Activated T-helper 2 cell treated with anti-CD3 and anti-CD28 coated beads, Interferon-gamma antibody, Interleukin-2, Interleukin-4, amounts not matched to agents 10 μg/mL and 5 μg/mL and 100 μg/mL, durations not matched to agents 14 hours and 24 hours and 36 hours (primary cell): ENCODE measurements at places on chromosomes 5 and 9. TPM values are rescaled to one million over a fixed set of nuclear protein-coding genes. Genes with fewer than 3 reads are reported as not detected.

GRCh38 chr9:114743446-114743845 lies 61.5 kb upstream of the TEX48 start:
- no peaks in the 10 kb centered on the region for H3K27me3 ChIP-seq
- H3K4me1 ChIP-seq = peaks cover 24% of the 10 kb centered on the region

The RPL12 gene
- 1,311 and 1,325 TPM in 2 replicates for total RNA-seq

The OR5C1 gene
- total RNA-seq = not detected in 2 replicates

GRCh38 chr5:83026930-83027687 lies 50.1 kb downstream of the TMEM167A start:
- peaks cover 2% of the 10 kb centered on the region for H3K4me1 ChIP-seq
- DNase-seq = no peak
- H3K27ac ChIP-seq = no peak overlapping the region

- H3K4me1 ChIP-seq = no peaks in the 10 kb centered on the region
- DNase-seq = no peak
- peaks cover 3% of the 10 kb centered on the region for H3K27me3 ChIP-seq
- H3K27ac ChIP-seq = no peak overlapping the region
- no peak overlapping the region for H3K4me3 ChIP-seq
- H3K36me3 ChIP-seq = no peaks in the 10 kb centered on the region
Observed at GRCh38 chr9:109602987-109603386, 104.9 kb upstream of the PTPN3 start.

GRCh38 chr5:55230086-55230629 lies 3.0 kb upstream of the MCIDAS start:
- peaks cover 39% of the 10 kb centered on the region for H3K4me1 ChIP-seq
- H3K27me3 ChIP-seq = peaks cover 80% of the 10 kb centered on the region
- no peak overlapping the region for H3K27ac ChIP-seq
- no peak for DNase-seq
- H3K4me3 ChIP-seq = no peak overlapping the region

GRCh38 chr5:174272671-174273070 lies 227.2 kb downstream of the NSG2 start:
- no peaks in the 10 kb centered on the region for H3K36me3 ChIP-seq
- H3K4me3 ChIP-seq = no peak overlapping the region
- H3K4me1 ChIP-seq = no peaks in the 10 kb centered on the region
- H3K27ac ChIP-seq = no peak overlapping the region

DNA sequence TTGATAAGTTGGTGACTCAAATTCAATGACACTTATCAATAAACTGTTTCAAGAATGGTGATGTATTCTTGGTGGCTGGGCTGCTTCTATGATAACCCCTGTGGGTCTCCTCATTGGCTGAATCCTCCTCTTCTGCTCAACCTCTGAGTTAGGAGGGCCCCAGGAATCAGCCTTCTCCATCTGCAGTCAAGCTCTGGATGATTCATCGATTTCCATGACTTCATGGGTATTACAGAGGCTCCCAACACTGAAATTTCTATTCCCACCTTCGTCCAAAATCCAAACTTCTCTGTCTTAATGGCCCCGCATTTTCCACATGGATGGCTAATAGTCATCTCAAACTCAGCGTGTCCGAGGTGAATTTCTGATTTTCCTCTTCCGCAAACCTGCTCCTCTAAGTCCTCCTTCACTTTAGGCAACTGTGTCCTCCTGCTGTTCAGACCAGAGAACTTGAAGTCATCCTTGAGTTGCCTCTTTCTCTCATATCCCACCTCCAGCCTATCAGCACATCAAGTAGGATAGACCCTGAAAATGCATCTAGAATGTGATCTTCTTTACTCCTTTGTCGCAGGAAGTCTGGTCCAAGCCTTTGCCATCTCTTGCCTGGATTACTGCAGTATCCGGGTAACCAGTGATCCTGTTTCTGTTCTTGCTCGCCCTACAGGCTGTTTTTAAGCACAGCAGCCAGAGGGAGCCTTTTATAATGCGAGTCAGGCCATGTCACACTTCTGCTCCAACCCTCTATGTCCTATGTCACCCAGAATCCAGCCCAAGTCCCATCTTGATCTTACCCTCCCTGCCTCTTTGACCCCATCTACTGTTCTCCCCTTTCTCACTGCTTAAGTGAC lies 41.4 kb upstream of the IL7R start:
- H3K4me1 ChIP-seq = peaks cover 41% of the 10 kb centered on the region
- no peak overlapping the region for H3K4me3 ChIP-seq
- H3K36me3 ChIP-seq = peaks cover 10% of the 10 kb centered on the region
- H3K27ac ChIP-seq = no peak overlapping the region
- DNase-seq = no peak
- H3K27me3 ChIP-seq = no peaks in the 10 kb centered on the region

The IFNA17 gene
- total RNA-seq = not detected in 2 replicates

The ENHO gene
- total RNA-seq = not detected in 2 replicates

The PCDHGB2 gene
- total RNA-seq = 0.85 and 0.91 TPM in 2 replicates

- DNase-seq = no peak
- H3K27ac ChIP-seq = no peak overlapping the region
- H3K36me3 ChIP-seq = peaks cover 64% of the 10 kb centered on the region
- peaks cover 38% of the 10 kb centered on the region for H3K4me1 ChIP-seq
Observed at GRCh38 chr5:88258636-88259035, 10.0 kb downstream of the TMEM161B start.

GRCh38 chr9:69797675-69798074 lies 22.9 kb upstream of the CFAP95 start:
- no peaks in the 10 kb centered on the region for H3K36me3 ChIP-seq
- no peak for DNase-seq
- H3K4me1 ChIP-seq = peaks cover 4% of the 10 kb centered on the region
